ENCODE measurements at places on chromosomes 7 and 10.

GRCh38 chr7:102832674-102833073 is 80.1 kb upstream of the LRRC17 start:
- no peak for DNase-seq

- no peak for DNase-seq
These were observed 17.6 kb upstream of the AASS start for GRCh38 chr7:122161628-122162027.

DNA sequence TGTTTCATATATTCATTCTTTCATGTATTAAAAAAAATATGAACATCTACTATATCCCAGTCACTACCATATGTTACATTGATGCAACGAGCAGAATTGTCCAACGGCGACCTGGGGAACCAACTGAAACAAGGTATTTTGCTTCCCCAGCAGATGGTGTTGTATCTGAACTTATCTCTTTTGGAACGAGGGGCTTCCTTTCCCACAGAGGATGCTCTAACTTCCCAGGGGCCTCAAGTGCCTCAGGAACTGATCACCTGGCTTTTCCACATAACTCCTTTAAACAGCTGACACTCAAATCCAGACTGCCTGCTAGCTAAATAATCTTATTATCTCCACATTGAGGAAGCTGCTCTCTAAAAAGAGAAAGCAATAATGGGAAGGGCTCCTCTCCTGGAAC is 259.3 kb downstream of the HTR7 start:
- no peak for DNase-seq

DNA sequence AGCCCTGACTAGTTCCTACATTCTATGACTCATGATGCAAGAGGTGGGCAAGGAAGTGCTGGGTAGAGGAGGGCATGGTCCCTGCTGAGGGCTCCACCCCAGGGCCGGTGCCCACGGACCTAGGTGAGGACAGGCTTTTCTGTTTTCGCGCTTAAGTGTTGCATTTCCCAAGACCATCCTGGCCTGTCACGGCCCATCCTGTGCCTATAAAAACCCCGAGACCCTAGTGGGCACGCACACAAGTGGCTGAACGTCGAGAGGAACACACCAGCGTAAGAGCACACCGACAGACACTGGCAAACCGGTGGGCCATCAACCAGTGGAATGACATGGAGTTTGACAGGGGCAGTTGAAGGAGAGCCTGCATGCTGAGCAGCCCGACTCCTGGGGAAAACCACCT is 680.7 kb upstream of the GHITM start:
- no peak for DNase-seq

- DNase-seq, result no peak
These were observed 11.8 kb downstream of the MET start for GRCh38 chr7:116683786-116684185.

GRCh38 chr7:100964630-100965029 is 4.7 kb upstream of the MUC12 start:
- no peak for DNase-seq

DNA sequence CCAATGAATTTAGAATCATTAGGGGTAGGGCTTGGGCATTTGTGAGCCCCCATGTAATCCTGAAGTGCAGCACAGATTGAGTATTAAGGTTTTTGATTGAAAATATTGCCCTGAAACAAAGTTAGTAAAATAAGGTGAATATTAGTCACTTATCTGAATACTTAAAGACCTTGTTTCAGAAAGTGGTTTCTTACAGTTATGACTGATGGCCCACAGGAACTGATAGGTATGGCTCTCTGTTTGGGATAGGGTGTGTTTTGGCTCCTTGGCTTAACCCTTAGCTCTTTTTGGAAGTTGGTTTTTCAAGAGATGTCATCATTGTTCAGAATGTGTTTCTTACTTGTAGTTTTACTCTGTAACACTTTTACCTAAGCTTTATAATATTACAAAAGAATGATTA is 34.8 kb downstream of the MDFIC start:
- no peak for DNase-seq

DNA sequence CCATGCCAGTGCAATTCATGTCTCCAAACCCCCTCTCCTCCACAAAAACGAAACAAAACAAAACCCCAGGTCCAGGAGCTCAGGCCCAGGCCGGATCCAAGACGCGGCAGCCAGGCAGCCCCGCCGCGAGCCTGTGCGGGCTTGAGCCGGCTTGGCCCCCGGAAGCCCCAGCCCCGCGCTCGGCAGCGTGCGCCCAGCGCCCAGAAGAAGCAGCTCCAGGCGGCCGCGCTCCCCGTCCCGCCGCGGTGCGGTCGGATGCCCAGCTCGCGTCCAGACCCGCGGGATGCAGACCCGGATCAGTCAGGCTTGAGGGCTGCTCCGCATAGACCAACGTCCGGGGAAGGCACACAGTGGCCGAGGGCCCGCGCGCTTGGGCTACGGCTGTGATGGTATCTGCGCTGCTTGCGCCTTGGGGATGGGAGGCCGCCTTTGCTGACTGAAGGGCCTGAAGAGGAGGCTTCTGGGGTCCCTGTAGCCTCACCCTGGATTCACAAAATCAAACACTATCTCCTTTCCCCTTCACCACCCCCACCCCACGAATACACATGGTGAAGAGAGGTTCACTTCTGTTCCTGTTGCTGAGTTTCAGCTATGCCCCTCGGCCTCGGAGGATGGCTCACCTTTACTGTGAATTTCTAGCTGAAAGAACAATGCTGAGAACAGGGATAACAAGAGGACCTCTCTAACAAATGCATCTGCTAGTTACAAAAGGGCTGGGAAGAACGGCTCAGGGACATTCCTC is 79.9 kb upstream of the EN2 start:
- DNase-seq, result no peak

DNA sequence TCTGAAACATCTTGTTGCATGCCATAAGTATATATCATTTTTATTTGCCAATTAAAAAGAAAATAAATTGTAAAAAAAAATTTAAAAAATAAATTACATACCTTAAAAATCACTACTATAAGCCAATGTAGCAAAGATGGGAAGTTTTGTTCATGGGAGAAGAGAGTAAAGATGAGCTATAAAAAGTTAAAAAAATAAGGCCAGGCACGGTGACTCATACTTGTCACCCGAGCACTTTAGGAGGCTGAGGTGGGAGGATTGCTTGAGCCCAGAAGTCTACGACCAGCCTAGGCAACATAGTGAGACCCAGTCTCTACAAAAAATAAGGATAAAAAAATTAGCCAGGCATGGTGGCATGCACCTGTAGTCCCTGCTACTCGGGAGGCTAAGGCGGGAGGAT is 8.4 kb upstream of the STK32C start:
- no peak for DNase-seq

GRCh38 chr10:32332299-32332750 is 14.6 kb downstream of the EPC1 start:
- peak; percentile 89 for DNase-seq

DNA sequence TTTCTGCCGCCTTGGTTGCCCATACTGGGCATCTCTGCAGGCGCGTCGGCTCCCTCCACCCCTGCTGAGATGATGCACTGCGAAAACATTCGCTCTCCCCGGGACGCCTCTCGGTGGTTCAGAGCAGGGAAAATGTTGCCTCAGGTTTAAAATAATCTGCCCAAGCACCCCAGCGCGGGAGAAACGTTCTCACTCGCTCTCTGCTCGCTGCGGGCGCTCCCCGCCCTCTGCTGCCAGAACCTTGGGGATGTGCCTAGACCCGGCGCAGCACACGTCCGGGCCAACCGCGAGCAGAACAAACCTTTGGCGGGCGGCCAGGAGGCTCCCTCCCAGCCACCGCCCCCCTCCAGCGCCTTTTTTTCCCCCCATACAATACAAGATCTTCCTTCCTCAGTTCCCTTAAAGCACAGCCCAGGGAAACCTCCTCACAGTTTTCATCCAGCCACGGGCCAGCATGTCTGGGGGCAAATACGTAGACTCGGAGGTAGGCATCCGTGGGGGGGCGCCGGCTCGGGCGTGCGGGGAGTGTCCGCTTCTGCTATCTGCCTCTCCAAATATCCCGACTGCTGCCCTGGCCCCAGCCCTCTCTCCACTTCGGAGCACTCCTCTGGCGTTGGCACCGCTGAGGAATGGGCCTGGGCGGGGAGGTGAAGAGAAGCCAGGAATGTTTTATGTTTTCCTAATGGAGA is at the start of gene CAV1:
CAV1 (plus strand) TSS at position 428 of the 689 bp plus-strand sequence; CDS start at position 455, 27 bp downstream.
- peak; percentile 34 for DNase-seq

DNA sequence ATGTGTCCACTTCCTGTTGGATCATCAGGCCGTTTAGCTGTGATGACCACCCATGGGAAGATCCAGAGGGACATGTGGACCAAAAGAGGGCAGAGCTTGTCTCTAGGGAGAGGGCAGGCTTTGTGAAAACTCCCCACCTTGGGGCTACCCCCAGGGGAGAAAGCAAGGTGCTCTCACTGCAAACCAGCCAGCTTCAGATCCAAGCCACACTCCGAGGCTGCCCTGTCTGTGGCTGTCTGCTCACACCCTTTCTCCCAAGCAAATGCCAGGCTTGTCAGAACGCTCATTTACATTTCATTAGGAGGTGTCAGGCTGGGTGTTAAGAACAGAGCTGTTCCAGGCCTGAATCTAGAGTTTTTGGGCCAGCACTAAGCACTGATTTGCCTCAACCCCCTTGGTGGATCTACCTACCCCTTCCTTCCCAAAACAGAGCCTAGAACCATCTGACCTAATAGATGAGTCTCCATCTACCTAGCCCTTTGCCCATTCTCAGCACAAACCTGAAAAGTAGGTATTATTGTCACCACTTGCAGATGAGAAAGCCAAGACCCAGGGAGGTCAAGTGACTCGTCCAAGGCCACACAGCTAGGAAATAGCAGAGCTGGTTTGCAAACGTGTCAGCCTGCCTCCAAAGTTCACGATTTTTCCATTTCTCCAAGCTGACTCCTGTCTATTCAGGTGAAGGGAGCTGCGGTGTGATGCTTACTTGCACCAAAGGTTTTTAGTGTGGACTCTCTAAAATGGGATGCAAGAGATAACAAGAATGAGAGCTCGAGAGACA is 130.9 kb downstream of the EMX2 start:
- no peak for DNase-seq

GRCh38 chr7:144763291-144763690 is 72.6 kb downstream of the TPK1 start:
- DNase-seq, result no peak

- DNase-seq, result peak; percentile 70
These were observed 8.2 kb upstream of the EFCAB10 start for GRCh38 chr7:105589356-105590077.

GRCh38 chr10:42952349-42952748 is 124.5 kb upstream of the RET start:
- DNase-seq, result no peak

- no peak for DNase-seq
These were observed 102.4 kb downstream of the HIPK2 start for GRCh38 chr7:139675127-139676125.

- no peak for DNase-seq
These were observed 64.8 kb downstream of the SGCE start for GRCh38 chr7:94591176-94591575.

DNA sequence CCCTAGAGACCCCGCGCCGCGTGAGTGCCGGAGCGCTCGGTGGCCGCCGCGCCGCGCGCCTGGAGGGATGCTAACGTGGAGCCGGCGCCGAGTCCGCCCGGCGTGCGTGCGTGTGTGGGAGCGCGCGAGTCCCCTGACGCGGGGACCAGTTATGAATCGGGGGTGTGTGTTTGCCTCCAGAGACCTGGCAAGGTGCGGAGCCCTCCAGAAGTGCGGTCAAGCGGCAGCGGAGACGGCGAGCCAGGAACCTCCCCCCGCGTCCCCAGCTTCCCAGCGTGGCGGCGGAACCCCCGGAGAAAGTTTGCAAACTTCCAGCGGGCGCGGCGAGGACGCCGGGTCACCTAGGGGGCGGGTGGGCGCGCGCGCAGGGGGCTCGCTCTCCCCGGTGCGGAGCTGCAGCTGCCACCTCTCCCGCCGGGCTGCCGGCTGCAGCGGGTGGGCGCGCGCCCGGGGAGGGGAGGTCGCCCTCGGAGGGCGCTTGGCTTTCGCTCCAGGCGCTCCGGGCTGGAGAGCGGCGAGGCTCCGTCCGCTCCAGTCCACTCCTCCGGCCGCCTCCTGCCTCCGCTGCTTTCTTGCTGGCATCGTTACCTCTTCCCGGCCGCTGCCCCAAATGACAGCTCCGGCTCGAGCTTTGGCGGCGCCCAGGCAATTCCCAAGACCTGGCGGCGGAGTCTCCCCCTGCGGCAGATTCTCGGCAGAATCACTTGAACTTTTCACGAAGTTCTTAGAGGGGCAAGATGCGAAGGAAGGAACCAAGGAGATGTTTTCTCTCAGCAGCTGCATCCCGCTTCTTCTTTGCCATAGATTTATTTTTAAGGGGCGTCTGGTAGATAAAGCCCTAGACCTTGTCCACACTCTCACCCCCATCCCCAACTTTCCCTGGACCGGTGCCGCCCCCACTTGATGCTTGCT is 2.3 kb upstream of the CREB5 start:
- DNase-seq, result peak; percentile 5

DNA sequence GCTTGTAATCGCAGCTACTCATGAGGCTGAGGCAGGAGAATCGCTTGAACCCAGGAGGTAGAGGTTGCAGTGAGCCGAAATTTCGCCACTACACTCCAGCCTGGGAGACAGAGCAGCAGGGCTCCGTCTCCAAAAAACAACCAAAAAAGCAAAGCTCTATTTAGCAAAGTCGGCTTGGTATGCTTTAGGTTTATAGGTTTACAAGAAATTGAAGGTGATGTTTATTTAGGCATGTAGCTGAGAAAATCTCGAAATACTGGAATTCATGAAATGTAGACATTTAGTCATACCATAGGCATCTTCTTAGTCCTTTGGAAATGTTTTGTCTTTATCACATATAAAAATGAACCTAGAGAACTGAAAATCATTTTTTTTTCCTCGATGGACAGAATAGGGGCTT is 453.8 kb upstream of the ANKRD30A start:
- DNase-seq, result no peak

GRCh38 chr7:7103343-7104313 is 78.7 kb upstream of the C1GALT1 start:
- DNase-seq, result no peak

GRCh38 chr7:32318300-32319011 is 171.7 kb downstream of the LSM5 start:
- no peak for DNase-seq

DNA sequence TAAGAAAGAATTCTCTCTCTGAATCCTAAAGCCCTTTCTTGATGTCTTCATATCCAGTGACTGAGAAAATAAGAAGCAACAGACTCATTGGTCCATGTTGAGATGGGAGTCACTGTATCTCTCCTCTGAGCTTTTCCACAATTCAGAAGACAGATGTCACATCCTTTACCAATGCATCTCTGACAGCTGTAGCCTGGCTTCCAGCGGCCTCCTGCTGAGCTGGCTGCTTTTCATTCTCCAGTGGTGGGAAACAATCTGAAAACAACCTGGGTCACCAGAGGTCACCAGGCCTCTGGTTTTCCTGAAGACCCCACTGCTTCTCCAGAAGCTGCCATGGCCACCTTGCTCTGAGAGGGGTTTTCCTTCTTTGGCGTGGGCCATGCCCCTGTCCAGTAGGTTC is 18.3 kb upstream of the RPA3 start:
- no peak for DNase-seq

DNA sequence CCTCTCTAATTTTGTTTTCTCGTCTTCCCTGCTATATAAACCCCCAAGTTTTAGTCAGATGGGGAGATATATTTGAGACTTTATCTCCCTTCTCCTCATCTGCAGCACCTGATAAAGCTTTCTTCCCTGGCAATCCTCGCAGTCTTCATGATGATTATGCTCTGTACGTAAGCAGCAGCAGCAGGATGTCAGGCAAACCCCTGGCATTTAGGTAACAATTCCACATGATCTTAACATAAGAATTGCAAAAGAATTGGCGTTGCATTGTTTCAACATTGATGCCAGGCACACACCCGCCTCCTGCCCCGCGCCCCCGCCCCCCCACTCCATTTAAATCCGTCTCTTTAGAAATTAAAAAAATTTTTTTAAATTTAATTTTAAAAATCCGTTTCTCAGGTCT is 6.1 kb downstream of the PKD1L1 start:
- no peak for DNase-seq

Data from stimulated activated naive CD8-positive, alpha-beta T cell treated with anti-CD3 and anti-CD28 coated beads, Interleukin-15, amount 100 ng/mL, for 72 hours (primary cell).